ENCODE measurements at places on chromosomes 3 and 15.

DNA sequence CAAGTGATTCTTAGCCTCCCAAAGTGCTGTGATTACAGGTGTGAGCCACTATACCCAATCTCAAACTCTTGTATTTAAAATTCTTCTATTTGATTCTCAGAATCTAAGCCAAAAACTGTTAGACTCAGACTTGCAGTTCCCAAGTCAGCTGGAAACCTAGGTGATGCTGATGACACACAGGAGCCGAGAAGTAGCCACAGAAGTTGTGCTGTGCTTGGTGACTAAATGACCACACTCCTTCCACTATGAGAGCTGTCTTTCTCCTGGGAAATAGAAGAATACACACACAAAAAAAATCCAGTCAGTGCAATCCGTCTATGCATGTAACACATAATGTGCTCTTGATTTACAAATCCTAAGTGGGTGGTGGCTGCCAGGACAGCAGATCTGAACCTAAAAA is 33.9 kb downstream of the ILDR1 start:
- no peak for DNase-seq

- DNase-seq: no peak
Measured at GRCh38 chr3:4711680-4711992, 218.5 kb downstream of the ITPR1 start.

DNA sequence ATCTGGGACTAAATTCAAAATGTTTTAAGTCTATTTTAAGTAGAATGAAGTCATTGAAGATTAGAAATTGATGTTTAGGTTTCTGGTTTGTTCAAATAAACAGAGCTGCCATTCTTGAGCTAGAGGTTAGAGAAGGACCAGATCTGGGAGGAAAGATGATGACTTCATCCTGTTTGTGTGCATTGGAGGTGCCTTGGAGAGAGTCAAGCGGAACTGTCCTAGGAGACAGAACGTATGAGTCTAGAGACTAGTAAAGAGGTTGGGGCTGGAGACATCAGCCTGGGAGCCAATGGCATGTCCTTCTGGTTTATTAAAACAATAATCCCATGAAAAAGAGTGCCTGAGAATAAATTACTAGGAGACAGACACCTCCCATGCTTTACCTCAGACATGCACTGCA is 303.4 kb downstream of the KBTBD8 start:
- DNase-seq: no peak

DNA sequence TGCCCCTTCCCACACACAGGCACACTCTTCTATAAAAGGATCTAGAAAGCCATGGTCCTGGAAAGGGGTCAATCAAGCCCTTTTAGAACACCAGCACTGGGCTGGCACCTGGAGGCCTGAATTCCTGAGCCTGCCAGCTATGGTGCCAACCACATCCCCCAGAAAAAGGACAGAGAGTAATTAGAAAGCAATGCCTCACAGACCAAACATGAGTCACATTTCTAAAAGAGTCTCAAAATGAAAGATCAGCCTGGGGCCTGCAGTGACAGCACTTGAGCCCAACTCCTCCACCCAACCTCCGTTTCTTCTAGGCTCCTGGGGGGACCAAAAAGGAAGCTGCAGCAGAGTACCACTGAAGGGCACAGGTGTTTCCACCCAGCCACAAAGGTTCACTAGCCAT is 14.1 kb downstream of the MYLK start:
- DNase-seq: no peak

- DNase-seq: no peak
Measured at GRCh38 chr15:38324939-38325647, 72.5 kb downstream of the SPRED1 start.
